Activated CD8-positive, alpha-beta memory T cell treated with anti-CD3 and anti-CD28 coated beads for 1 hour (primary cell): ENCODE measurements at places on chromosomes 12 and 14.

DNA sequence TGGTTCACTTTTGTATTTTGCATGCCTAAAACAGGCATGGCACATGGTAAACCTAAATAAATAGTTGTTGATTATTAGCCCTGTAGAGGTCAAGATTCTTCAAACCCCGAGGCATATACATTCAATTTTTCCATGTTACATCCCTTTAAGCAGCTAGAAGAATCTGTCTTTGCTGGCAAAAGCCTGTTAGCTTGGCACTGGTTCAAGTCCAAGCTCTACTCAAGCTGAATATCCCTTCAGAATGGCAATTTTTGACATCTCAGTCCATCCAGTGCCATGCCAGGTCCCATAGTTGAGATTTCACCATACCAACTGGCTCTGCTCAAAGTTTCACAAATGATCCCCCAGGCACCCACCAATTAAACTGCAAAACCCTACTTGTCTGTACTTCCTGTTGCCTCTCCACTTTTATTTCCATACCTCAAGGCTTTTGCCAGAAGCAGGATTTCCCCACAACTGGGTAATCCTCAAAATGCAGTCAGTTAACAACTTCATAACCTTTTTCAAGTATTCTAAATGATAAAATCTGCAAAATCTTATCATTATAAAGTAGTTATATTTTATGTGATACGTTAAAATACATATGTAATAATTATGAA lies 9.0 kb upstream of the DCN start:
- no peak for DNase-seq

DNA sequence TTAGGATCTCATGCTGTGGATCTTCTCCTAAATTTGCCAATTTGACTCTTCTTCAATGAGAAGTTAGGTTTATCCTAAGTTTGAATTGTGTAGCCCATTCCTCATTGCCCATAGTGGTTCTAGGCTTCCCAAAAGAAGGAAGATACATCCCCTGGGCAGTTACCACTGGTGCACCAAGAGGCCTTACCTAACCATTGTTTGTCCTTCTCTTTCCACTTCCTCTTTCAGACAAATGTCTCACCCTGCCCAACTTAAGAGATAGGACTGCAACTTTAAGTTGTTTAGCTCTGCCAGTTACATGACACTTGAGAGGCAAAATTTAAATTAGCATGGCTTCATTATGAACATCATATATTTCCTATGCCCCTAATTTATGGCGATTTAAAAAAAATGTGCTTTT lies 9.4 kb upstream of the KCNH3 start:
- no peak for DNase-seq

DNA sequence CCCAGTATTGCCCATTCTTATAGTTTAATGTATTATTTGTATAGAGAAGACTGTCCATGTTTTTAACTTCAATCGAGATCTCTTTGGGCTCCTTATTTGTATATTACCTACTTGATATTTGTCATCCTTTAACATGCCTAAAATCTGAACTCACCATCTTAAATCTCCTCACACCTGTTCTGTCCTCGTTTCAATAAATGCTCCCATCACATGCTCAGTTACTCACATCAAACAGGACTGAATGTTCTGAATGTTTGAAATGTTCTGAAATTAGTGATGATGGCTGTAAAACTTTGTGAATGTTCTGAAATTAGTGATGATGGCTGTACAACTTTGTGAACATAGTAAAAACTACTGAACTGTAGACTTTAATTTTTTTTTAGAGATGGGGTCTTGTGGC lies 34.5 kb downstream of the COCH start:
- DNase-seq = no peak

GRCh38 chr12:227286-227915 lies 13.4 kb upstream of the SLC6A12 start:
- no peak for DNase-seq

- no peak for DNase-seq
Measured at GRCh38 chr12:570921-571794, 92.1 kb downstream of the NINJ2 start.
